ENCODE measurements at places on chromosomes 2 and 18.

DNA sequence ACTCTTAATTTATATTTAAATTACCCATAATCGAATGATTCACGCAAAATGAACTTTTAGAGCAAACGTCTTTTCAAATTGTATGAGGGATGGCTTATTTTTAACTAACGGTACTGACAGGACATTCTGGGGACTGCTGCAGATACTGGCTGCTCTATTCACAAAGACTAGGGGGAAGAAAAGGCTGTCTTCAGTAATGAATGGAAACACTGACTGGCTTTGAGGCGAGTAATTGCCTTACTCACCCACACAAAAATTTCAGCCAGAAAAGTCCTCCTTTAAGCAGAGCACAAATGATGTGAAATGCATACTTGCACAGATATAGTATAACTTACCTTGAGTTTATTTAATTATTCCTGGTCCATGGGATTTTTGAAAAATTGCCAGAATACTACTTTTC lies 852.6 kb downstream of the DPP10 start:
- no peak for DNase-seq

DNA sequence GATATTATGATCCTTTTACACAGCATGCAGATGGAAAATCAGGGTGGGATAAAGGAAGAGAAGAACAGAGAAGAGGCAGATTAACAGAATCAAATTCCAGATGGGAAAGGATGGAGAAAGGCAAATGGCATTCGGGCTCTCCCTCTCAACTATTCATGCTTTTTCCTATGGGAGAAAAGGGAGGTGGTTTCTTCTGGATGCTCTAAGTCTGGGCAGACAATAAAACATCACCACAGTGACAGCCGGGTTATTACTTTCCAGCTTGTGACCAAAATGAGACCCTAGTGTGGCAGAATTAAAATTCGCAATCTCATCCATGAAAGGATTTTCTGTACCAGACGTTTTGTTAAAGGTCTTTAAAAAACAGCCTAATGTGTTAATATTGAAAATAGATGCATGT lies 440.7 kb downstream of the RND3 start:
- no peak for DNase-seq

- DNase-seq: no peak
Measured at GRCh38 chr2:1153920-1154319, 203.3 kb downstream of the SNTG2 start.

DNA sequence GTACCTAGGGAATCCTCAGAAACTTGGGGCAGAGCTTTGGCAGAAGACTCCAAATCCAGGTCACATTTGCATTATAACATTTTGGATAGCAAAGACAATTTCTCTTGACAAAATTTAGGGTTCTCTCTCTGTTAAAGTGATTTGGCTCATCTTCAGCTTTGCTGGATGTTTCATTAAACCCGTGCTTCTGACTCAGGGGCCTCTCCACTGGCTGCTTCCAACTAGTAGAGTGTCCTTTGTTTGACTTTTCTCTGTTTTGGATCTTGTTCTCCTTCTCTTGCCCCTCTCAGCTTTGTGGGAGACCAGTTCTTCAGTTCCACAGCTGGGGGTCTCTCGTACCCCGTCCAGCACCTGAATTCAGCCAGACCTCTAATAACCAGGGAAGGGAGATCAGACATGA lies 145.6 kb downstream of the PLCL1 start:
- DNase-seq: no peak

DNA sequence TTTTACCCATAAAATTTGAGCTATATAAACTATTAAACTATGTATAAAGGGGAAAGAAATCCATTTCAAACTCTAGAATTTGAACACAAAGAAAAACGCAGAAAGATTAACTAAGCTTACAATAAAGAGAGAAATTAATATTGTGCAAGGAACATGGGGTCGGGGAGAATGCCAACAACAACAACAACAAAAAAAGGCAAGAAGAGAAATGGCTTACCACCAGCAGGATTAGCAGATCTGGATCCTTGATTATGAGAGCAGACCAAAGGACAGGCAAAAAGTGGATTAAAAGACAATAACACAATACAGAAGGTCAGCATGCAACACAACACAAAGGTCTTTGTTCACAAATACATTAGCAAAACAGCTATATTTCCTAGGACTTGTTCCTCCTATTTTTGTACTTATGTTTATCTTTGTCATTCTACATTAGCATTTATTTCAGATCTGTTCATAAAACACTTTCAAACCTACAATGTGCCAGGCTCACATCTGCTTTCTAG lies 103.4 kb upstream of the RNU4ATAC start:
- no peak for DNase-seq

DNA sequence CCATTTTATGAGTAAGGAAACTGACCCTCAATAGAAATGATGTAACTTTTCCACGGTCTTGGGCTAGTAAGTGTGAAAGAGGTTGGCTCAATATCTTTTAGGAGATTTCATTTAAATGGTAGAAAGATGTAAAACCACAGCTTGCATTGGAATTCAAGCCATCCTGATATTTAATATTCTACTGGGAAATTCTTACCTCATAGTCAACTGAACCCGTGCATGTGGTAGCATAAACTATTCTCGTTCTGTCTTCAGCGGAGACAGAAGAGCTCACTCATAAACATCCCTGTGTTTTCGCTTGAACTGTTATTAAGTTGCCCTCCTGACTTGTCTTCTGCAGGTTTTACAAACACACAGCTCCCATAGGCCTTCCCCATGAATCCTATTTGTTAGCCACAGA lies 8.5 kb upstream of the SPATS2L start:
- no peak for DNase-seq

- DNase-seq: peak; percentile 28
Measured at GRCh38 chr2:231483398-231484329, 19.4 kb upstream of the NCL start.

DNA sequence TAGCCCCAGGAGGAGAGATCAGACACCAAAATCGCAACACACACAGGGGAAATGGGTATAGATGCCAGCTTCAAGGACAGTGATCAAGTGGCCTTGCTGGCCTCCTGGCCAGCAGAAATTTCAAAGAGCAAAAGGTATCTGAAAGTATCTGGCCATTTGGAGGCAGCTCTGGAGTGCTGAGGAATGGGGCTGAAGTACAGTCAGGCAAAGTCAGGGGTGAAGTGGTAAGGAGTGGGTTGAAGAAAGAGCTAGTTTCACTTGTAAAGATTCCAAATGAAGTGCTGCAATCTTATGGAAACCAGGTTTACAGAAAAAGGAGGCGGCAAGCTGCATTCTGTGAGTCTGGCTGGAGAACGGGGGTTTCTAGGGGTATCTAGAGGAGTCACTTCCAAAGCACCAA lies 19.2 kb upstream of the PCBP1 start:
- no peak for DNase-seq

DNA sequence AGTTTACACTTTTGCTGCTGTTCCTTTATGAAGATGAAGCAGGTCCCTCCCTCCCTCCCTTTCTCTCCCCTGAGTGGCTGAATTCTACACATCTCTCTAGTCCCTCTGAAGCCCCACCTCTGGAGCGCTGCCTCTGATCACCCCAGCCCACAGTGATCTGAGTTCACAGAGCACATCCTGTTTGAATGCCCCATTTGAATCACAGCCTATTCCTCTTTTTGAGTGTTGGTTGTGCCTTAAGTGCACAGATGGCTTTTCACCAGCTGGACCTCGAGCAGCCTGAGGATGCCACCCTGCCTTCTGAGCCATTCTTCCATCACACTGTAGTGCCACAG lies 87.1 kb downstream of the ITGB1BP1 start:
- no peak for DNase-seq

DNA sequence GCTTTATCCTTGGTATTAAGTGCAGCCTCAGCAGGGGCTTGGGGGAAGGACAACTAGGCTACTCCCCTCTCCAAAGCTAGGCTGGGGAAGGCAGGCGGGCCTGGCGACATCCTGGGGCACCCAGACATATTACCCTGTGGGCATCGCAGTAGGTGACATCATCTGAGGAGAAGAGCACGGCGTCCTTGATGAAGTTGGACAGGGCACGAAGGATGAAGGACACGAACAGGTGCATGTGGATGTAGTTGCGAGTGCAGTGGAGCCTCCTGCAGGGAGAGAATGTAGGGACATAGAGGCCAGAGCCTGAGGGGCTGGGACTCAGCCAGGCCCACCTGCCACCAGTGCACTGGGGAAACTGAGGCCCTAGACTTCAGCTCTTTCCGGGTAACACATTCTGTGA lies 32.3 kb downstream of the TMEM37 start:
- DNase-seq: no peak

DNA sequence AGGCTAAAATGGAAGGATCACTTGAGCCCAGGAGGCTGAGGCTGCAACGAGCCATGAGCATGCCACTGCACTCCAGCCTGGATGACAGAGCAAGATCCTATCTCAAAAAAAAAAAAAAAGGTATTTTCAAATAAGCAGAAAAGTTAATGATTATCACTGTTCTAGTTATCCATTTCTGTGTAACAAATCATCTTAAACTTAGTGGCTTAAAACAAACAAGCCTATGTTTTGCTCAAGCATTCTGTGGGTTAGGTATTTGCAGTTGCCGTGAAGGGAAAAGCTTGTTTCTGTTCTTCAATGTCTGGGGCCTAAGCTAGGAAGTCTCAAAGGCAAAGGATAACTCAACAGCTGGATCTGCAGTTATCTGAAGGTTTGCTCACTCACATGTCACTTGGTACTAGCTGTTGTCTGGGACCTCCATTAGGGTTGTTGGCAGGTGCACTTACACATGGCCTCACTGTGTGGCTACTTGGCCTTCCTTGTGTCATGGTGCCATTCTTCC lies 14.1 kb downstream of the MFF start:
- no peak for DNase-seq

DNA sequence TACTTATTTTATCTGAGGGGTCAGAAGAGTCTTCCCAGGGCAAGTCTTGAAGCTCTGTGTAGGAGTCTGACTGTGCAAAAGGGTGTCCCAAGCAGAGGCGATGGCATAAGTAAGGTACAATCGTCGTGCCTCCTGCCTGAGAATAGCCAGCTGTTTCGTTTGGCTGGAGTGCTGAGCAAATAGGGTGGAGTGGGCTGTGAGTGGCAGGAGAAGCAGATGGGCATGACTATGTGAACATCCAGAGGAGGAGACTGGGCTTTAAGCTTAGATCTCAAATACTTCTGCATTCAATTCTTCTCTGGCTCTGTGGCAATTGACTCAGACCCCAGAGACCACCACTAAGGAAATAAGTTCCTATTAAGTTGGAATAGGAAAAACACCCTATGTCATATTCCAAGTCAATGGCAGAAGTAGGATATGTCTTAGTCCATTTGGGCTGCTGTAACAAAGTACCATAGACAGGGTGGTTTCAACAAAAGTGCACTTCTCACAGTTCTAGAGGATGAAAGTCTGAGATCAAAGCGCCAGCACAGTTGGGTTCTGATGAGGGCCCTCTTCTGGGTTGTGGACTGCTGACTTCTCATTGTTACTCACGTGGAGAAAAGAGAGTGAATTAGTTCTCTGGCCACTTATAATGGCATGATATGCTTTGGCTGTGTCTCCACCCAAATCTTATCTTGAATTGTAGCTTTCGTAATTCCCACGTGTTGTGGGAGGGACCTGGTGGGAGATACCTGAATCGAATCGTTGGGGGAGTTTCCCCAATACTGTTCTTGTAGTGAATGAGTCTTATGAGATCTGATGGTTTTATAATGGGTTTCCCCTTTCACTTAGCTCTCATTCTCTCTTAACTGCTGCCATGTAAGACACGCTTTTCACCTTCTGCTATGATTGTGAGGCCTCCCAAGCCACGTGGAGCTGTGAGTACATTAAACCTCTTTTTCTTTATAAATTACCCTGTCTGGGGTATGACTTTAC lies 120.2 kb downstream of the LPIN1 start:
- DNase-seq: no peak

- DNase-seq: no peak
Measured at GRCh38 chr2:178420463-178420999, 30.4 kb downstream of the PRKRA start.

- no peak for DNase-seq
Measured at GRCh38 chr18:75407468-75408437, 19.8 kb downstream of the SMIM21 start.

GRCh38 chr2:74915743-74916142 lies 42.7 kb upstream of the POLE4 start:
- DNase-seq: peak; percentile 31

- DNase-seq: no peak
Measured at GRCh38 chr2:74690571-74690970, 36.5 kb downstream of the SEMA4F start.

DNA sequence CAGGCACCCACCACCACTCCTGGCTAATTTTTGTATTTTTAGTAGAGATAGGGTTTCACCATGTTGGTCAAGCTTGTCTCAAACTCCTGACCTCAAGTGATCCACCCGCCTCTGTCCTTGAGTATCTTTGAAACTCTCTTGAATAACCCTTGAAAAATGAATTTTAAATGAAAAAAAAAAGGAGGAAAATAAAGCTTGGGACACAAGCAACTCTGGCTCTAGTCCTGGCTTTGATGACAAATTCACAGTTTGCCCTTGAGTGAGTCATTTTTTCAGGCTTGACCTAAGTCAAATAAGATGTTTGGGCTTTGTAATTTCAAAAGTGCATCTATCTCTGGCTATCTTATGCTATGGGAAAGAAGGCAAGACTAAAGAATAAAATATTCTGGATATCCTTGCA lies 79.0 kb upstream of the TRIB2 start:
- no peak for DNase-seq

DNA sequence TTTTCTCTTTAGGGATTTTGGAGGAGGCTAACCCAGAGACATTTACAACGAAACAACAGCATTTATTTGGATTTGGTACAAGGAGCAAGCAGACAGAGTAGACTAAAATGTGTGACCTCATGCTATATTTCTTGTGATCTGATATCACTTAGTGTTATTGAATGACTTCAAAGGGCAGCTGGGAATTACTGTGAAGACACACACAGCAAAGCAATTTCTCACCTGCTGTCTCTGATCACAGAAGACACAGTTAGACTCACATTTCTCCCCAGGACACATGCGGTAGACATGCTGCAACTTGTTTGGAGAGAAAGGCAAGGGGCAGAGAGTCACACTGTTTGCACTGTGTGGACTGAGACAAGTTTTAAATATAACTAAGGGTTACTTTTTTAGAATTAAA lies 67.5 kb downstream of the LTBP1 start:
- DNase-seq: no peak

- DNase-seq: no peak
Measured at GRCh38 chr2:46843316-46843715, 72.3 kb downstream of the MCFD2 start.

GRCh38 chr18:62832282-62832681 lies 116.9 kb downstream of the PHLPP1 start:
- no peak for DNase-seq

GRCh38 chr2:190506666-190507065 lies 27.9 kb downstream of the NEMP2 start:
- DNase-seq: no peak

DNA sequence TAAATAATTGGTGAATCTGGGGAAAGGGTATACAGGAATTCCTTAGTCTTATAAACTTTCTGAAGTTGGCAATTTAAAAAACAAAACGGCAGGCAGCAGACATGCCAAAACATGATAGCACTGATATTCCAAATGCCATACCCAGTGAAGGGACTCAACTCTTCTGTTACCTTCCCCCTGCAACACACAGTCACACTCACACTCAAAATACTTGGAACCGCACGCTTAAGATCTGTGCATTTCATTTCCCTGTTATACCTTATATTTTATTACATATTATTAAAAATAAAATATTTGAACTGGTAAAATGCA lies 123.4 kb downstream of the ZFP36L2 start:
- no peak for DNase-seq

GRCh38 chr2:240920783-240921231 lies 14.7 kb downstream of the CROCC2 start:
- no peak for DNase-seq
